Right atrium auricular region (tissue), 2 donors: ENCODE measurements at places on chromosomes 12 and 14. TPM values are rescaled to one million over a fixed set of nuclear protein-coding genes. Genes with fewer than 3 reads are reported as not detected.

The SLC6A13 gene
- 2.1 TPM for total RNA-seq

DNA sequence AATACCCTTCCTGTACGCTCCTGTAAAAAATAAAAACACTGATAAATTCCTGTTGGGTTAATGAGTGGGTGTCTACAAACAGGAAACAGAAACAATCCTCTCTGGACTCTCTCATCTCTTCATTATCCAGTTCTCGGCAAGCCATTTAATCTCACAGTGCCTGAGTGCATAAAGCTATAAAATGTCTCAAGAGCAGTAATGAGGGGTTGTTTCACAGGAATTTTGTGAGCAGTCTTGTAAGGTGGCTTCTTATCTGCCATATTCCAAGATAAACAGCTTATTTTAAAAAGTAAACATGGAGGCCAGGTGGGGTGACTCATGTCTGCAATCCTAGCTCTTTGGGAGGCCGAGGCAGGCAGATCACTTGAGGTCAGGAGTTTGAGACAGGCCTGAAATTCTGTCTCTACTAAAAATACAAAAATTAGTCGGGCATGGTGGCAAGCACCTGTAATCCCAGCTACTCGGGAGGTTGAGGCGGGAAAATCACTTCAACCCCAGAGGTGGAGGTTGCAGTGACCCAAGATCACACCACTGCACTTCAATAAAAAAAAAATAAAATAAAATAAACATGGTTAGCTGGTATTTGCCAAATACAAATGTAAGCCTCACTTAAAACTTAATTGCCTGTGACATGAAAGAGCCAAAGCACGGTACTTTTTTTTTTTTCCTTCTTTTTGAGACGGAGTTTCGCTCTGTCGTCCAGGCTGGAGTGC is 54.0 kb downstream of the CLIP1 start:
- peaks cover 46% of the 10 kb centered on the region for H3K4me1 ChIP-seq
- H3K36me3 ChIP-seq: peaks cover 17% of the 10 kb centered on the region

- no peaks in the 10 kb centered on the region for H3K27me3 ChIP-seq
- H3K4me1 ChIP-seq: peaks cover 60% of the 10 kb centered on the region
- no peak overlapping the region for H3K4me3 ChIP-seq
- H3K27ac ChIP-seq: peak overlapping the region; percentile 48
- no peaks in the 10 kb centered on the region for H3K36me3 ChIP-seq
- no peak for DNase-seq
These were observed 215.1 kb downstream of the CACNA1C start for GRCh38 chr12:2267703-2268470.

DNA sequence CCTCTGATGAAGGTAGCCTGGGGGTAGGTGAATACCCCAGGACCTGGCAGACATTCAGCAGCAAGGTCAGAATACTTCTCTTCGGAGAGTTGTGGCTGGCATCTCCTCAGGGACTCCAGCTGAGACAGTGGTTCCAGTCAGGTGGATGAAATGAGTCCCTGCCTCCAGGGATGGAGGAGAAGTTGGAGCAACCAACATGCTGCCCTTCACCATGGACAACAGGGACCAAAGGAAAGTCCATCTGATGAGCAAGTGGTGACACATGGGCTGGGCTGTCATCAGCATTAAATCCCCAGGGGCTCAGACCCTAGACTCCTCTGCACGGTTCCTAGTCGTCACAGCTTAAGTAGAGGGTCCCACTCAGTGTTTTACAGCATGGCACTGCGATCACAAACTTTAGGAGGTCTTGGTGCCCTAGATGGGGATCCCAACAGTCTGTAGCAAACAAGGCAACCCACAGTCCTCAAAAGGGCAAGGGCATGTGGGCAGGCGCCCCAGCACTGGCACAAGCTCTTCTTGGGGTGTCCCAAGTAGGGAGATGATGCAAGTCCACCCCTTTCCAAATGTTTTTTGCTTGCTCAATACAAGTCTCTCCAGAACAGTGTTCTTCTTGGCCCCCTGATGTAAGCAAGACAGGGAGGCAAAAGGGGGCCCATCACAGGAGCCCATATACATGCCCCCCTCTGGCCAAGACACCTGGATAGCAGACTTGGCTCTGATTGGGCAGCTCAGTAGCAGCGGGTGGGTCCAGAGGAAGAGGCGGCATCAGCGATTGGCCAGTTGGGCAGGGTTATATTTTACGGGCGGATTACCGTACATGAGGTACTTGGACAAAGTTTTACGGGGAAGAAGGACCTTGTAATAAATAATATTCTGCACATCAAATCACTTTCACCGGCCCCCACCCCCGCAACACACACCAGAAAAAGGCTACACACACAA is 10.8 kb upstream of the CDH24 start:
- no peak overlapping the region for H3K4me3 ChIP-seq
- DNase-seq: no peak

DNA sequence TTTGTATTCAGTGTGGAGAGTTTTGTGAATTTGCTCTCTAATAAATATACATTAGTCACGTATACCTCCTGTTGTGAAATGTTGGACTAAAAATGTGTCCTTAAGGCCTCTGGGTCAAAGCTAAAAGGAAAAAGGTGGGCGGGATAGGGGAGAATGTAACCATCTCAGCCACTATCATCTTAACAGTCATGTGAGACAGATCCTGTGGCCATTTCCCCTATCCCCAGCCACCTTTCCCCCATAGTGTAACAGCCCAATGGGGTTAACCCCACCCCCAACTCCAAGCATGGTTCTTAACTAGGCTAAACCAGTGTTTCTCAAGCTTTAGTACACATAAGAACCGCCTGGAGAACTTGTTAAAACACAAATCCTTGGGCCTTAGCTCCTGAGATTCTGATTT is 6.5 kb upstream of the ITPR2 start:
- H3K27me3 ChIP-seq: no peaks in the 10 kb centered on the region
- H3K36me3 ChIP-seq: no peaks in the 10 kb centered on the region
- H3K27ac ChIP-seq: no peak overlapping the region
- no peak for DNase-seq
- H3K4me1 ChIP-seq: no peaks in the 10 kb centered on the region

The FOXG1 gene
- total RNA-seq: not detected

GRCh38 chr14:78851189-78851588 is 681.0 kb downstream of the NRXN3 start:
- no peaks in the 10 kb centered on the region for H3K4me1 ChIP-seq
- H3K36me3 ChIP-seq: no peaks in the 10 kb centered on the region
- no peak for DNase-seq
- H3K4me3 ChIP-seq: no peak overlapping the region
- no peak overlapping the region for H3K27ac ChIP-seq
